ENCODE measurements at places on chromosomes 16 and 17.

DNA sequence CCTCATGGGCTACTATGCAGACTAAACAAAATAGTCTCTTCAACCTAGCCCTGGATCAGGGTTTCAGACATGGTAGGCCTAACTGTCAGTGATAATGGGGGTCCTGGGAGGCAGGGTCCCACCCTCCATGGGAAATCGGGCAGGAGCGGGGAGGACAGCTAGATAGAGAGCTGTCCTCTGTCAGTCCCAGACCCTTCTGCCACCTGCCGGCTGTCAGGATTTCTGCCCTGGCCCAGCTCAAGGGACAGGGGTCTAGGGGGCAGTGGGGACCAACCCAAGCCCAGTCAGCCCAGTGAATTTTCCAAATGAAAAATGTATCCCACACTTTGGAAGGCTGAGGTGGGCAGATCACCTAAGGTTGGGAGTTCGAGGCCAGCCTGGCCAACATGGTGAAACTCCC lies 5.3 kb downstream of the CA7 start:
- no peak for DNase-seq

GRCh38 chr17:47218896-47219430 lies 9.8 kb downstream of the MYL4 start:
- DNase-seq: no peak

DNA sequence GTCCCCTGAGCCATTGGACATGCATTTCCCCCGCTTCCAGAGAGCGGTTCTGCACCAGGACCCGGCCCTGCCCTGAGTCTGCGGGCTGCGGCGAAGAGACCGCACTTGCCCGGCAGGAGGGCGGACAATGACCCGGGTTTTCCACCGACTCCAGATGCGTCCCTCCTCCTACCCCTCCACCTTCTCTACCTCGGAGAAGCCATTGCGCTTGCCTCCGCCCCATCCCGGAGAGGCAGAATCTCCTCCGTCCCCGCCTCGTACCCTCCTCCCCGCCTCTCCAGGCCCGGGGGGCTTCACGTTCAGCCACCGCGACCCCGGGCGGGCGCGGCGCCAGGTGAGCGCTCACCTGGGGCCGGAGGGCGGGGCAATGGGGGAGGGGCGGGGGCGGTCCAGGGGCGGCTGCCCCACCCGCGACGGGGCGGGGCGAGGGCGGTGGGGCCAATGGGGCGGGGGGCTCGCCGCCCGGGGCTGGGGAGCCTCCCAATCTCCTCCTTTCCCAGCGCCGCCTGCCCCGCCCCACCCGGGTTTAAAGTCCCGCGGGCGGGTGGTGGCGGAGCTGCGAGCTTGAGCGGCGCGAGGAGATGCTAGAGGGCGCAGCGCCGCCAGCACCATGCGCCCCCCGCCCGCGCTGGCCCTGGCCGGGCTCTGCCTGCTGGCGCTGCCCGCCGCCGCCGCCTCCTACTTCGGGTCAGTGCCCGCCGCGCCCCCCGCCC lies at the start of gene WNT9B:
WNT9B (plus strand) TSS at position 555 of the 713 bp plus-strand sequence; CDS start at position 611, 56 bp downstream.
- no peak for DNase-seq

- DNase-seq: no peak
These were observed 9.6 kb downstream of the VPS53 start for GRCh38 chr17:705011-705410.

DNA sequence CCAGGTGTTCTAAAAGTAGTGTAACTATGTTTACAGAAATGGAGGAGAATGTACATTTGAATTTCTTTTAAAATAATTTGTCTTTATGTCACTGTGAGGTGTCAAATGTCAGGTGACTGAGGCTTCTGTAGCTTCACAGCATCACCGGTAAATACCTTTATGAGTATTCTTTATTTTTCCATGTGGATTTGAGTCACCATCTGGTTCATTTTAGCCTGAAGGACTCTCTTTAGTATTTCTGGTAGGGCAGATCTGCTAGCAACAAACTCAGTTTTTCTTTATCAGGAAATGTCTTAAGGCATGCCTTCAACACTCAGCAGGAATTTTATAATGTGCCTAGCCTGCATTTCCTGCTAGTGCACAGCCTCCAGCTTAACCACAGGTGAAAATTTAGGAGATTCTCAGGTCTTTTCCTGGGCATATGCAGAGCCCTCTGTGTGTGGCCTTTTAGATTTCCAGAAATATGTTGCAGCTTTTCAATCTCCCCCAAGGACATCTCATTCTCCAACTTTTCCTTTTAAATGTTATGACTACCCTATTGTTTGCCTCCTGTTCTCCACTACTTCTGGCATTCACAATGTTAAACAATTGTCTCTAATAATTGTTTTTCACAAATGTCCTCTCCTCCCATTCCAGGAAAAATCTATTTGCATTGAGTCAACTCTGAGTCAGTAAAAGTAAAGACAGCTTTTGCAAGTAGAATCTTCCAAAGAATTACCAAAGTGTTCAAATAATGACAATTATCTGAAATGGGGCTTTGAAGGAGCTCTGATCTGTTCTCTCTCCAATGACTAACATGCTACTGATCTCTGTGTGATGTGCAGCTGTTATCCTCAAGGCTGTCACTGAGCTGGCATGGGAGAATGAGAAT lies 239.4 kb upstream of the CPHXL start:
- DNase-seq: no peak

Measured in GM18507 (cell line).